ENCODE measurements at places on chromosomes 2 and 18. TPM values are rescaled to one million over a fixed set of nuclear protein-coding genes. Genes with fewer than 3 reads are reported as not detected.

The TMEFF2 gene
- not detected for total RNA-seq

The MC5R gene
- not detected for total RNA-seq

The BCL11A gene
- 0.36 TPM for total RNA-seq

The DAPL1 gene
- total RNA-seq, result not detected

The CFAP221 gene
- total RNA-seq, result not detected

The ABCG8 gene
- total RNA-seq, result not detected

The OTX1 gene
- 0.28 TPM for total RNA-seq

The CNRIP1 gene
- total RNA-seq, result 29.9 TPM

The CEP192 gene
- total RNA-seq, result 29.7 TPM

The SP140L gene
- total RNA-seq, result 13.3 TPM

The DSG1 gene
- not detected for total RNA-seq

The CMPK2 gene
- 1.5 TPM for total RNA-seq

The AMER3 gene
- total RNA-seq, result not detected

The TMEM247 gene
- not detected for total RNA-seq

The RAB17 gene
- total RNA-seq, result 1.6 TPM

The IL1RL1 gene
- total RNA-seq, result 89.9 TPM

The WDCP gene
- total RNA-seq, result 10.8 TPM

The HOXD3 gene
- 0.54 TPM for total RNA-seq

The NIFK gene
- 44.8 TPM for total RNA-seq

The ZNF516 gene
- total RNA-seq, result 9.4 TPM

The C2orf15 gene
- total RNA-seq, result 0.18 TPM

The C2orf66 gene
- total RNA-seq, result 0.09 TPM

The PAX3 gene
- total RNA-seq, result 1.2 TPM
